ENCODE measurements at places on chromosomes 12 and 14.
A peak's percentile ranks its signal among the peaks of the same experiment; 100 is the strongest.

DNA sequence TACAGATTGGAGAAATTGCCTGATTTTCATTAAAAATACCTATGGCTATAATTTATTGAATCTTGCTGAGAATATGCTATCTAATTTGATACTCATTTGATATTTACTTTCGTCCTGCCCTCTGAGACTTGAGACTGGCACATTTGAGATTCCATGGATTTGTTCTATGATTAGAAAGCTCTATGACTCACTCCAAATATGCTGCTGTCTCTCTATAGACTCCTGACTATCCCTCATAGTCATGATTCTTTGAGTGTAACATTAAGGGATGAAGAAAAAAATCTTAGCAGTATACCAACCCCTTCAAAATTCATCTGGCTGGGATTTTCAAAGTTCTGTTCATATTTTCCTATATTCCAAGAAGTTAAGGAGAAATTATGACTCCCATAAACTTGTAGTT lies 191.9 kb downstream of the LRIG3 start:
- DNase-seq: no peak

DNA sequence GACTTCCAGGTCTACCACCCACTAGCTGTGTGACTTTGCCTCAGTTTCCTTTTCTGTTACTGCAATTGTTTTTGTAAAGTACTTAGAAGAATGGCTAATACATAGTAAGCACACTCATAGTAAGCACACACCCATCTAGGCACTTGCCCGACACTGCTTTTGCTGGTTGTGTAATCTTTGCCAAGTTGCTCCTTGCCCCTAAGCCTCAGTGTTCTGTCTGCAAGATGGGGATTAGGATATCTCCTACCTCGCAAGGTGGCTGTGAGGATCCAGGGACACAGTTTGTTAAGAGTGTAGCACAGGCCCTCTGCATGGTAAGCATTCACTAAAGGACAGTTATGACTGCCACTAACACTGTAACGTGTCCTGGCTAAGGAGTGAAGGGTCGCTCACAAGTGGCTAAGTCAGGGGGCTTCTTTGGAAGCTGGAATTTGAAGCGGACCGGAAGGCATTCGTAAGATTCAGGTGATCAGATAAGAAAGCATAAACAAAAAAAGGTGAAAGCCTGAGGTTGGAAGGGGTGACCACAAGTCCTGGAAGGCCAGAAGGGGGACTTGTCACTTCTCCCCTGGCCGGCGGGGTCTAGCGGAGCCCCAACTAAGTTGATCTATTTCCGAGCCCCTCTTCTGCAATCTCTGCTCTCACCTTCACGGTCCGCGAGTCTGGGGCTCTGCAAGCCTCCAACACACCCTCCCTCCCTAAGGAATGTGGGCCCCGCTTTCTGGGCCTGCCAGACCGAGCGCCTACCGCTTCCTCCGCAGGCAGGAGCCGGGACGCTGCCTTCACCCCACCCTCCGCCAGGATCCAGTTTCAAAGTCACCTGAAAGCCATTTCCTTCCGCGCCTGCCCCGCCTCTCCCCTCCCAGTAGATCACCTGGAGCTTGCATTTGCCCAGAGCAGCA lies 1.5 kb upstream of the PLEKHG3 start:
- DNase-seq: no peak

GRCh38 chr12:31970199-31970598 lies 11.0 kb downstream of the RESF1 start:
- DNase-seq: no peak

DNA sequence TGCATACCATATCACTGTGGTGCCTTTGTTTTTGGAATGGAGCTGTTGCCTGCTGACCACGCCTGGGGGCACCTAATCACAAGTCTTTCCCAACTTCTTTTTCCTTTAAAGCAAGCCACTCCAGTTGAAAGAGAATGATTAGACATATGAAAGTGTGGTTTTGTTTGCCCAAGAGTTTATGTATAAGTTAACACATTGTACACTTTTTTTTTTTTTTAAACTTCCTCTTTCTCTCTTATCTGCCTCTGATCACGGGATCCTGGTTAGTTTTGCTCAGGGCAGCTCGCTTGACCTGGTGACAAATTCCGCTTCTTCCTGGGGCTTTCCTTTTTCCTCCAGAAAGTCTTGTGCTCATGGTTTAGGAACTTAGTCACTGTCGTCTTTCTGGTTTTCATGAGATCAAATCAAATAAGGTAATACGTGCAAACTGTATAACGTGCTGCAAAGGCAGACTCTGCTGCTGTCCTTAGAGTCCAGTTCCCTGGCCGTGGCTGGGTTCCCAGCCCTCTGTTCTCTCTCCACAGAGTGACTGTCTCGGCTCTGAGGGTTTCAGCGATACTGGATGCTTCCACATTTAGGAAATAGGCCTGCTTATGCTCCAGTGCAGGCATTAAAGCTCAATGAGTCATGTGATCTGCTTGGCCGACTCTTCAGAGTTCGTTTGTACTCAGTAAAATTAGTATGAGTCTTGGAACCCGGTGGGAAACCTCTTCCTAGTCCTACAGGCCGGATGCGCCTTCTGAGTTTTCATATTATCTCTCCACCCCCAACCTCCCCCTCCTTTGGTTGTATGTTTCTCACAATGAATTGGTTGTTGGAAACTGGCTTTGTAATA lies 15.2 kb downstream of the RASSF3 start:
- DNase-seq: no peak

DNA sequence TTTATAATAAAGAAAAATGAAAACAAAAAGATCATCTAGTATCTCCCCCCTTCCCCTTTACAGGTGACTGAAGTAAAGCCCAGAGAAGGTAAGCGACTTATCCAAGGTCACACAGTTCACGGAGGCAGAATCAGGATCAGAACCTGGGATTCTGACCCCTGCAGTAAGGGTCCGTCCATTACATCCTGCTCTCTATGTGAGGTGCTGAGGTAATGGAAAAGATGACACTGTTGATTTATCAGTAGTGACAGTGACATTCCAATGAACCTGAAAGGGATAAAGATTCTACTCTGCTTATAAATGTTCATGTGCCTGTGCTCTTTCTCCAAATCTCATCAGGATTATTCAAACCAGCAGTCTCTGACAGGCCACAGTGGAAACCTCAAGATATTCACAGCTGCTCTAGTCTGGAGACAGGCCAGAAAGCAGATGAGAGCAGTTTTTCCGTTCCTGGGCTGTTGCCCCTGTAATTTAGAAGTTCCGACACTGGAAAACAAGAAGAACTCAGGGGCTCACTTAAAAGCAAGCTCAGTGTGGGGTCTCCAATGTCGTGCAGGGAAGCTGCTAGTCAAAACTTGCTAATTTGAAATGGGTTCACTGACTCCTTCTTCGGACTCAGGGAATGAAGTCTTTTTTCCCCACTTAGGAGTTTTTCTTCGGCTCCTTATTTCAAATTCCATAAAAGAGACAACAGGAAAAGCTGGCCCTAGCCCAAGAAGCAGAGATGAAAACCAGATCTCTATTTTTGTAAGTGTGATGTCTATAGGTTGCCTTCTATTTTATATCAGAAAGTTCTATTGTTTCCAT lies 131.8 kb upstream of the EEA1 start:
- DNase-seq: no peak

DNA sequence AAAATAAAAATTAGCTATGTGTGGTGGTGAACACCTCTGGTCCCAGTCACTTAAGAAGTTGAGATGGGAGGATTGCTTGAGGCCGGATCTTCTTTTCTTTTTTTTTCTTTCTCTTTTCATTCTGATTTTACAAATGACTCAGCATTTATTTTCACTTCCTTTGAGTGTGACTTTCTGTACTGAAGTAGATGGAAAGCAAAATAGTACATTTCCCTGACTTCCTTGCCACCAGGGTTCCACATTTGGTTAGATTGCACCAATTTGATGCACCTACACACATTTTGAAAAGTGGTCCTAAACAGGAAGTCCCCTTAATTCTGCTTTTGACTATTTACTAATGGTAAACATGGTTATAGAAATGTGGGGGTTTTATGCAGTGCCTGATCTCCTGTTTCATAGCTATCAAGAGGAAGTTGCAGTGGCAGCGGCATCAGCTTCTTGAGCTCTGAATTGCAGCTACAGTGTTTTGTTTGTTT lies 13.0 kb upstream of the LEMD3 start:
- peak; percentile 8 for DNase-seq

DNA sequence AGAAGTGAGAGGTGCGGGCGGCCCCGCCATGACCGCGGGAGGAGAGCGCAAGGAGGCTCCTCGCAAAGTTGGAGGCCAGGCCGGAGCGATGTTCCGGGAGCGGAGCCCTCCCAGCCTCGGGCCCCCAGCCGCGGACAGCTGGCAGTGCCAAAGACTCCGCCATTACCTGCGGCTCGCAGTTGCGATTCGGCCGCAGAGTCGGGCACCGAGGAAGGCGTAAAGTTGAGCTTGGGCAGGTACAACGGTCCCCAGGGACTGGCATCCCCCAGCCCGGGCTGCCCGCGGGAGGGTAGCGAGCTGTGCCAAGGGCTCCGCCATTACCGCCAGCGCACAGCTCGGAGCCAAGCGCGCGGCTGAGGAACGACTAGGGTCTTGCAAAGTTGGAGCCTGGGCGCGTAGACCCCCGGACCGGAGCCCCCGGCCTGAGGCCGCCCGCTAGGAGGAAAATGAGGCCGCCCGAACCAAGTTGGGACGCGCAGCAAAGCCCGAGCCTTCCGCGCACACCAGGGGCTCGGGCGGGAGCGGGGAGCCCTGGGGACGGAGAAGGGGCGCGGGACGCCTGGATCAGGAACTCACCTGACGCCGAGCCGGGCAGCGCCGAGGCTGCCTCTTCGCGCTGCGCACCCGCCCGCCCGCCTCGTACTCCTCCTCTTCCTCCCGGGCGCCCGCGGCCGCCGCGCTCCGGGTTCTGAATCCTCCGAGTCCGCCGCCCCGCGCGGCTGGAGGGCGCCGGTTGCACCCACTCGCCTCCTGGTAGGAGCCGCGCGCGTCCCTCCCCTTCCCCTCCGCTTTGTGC lies 677 bp downstream of the NOS1 start:
- no peak for DNase-seq

GRCh38 chr14:50059763-50060616 lies 56.4 kb downstream of the VCPKMT start:
- DNase-seq: no peak

- no peak for DNase-seq
Measured at GRCh38 chr12:51067771-51068170, 15.6 kb downstream of the CSRNP2 start.

- no peak for DNase-seq
Measured at GRCh38 chr14:64857979-64858744, 21.5 kb downstream of the SPTB start.

- DNase-seq: no peak
Measured at GRCh38 chr12:46158501-46158900, 110.3 kb downstream of the SLC38A1 start.

GRCh38 chr14:89294872-89295271 lies 122.2 kb downstream of the FOXN3 start:
- DNase-seq: no peak

- DNase-seq: peak; percentile 66
Measured at GRCh38 chr14:102088012-102088792, 1.4 kb upstream of the HSP90AA1 start.

GRCh38 chr12:67434671-67435370 lies 165.7 kb downstream of the CAND1 start:
- DNase-seq: no peak

- no peak for DNase-seq
Measured at GRCh38 chr12:42612231-42612613, 22.7 kb upstream of the PRICKLE1 start.

DNA sequence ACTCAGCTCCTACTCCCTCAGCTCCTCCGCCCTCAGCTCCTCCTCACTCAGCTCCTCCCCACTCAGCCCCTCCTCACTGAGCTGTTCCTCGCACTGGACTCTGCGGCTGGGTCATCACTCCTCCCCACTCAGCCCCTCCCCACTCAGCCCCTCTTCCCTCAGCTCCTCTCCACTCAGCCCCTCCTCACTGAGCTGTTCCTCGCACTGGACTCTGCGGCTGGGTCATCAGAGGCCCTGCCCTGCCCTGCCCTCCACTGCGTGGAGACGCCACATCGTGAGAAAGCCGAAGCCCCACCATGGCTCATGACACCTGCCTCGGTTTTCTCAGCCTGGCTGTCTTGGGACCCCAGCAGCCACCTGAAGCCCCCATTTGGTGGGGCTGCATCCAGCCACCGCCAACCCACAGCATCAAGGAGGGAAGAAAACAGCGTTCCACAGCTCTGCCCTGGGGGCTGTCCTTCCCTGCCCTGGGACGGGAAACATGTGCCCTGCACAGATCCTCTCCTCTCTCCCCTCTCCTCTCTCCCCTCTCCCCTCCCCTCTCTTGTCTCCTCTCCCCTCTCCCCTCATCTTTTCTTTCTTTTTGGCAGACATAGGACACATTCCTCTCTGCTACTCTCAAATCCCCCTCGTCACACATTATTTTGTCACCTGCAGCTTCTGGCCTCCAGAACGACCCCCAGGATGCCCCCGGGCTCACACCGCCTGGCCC lies 17.7 kb downstream of the NOC4L start:
- DNase-seq: no peak

DNA sequence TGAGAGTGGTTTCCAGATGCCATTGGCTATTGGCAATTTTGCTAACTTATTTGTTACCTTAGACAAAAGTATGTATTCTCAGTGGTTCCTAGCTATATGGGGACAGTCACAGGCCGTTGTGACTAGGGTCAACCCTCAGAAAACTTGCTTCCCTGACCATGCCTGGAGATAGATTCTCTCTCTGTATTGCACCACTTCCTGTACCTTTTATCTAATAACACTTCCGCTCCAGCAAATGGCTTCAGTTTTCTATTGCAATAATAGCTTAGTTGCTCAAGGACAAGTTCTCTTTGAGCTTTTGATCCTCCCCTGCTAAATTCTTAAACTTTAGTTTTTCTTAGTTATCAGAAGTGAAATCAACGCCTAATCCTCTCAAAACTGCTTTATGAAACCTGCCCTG lies 338.0 kb downstream of the RMST start:
- no peak for DNase-seq

- DNase-seq: no peak
Measured at GRCh38 chr14:68703093-68703492, 89.8 kb downstream of the ZFP36L1 start.

DNA sequence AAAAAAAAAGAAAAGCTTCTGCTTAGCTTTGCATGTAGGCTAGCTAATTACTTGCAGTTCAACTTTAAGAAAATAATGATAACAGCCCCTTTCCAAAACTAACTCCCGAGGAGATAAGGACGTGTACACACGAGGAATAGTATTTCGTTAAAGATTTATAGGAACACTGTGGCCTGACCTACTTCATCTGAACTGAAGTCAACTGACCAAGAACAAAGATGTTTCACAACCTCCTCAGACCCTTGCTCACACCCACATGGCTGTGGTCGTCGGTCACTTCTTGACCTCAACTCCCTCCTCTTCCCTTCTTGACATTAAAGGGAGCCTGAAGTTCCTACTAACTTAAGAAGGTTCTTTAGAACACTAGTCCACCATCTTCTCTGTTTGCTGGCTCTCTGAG lies 25.3 kb upstream of the FAM181A start:
- DNase-seq: no peak
